Stimulated activated CD8-positive, alpha-beta memory T cell treated with anti-CD3 and anti-CD28 coated beads, Interleukin-4, amount 100 ng/mL, for 1 hour (primary cell): ENCODE measurements at places on chromosomes 3 and 15.

GRCh38 chr3:6608843-6609242 is 252.1 kb upstream of the GRM7 start:
- no peak for DNase-seq

DNA sequence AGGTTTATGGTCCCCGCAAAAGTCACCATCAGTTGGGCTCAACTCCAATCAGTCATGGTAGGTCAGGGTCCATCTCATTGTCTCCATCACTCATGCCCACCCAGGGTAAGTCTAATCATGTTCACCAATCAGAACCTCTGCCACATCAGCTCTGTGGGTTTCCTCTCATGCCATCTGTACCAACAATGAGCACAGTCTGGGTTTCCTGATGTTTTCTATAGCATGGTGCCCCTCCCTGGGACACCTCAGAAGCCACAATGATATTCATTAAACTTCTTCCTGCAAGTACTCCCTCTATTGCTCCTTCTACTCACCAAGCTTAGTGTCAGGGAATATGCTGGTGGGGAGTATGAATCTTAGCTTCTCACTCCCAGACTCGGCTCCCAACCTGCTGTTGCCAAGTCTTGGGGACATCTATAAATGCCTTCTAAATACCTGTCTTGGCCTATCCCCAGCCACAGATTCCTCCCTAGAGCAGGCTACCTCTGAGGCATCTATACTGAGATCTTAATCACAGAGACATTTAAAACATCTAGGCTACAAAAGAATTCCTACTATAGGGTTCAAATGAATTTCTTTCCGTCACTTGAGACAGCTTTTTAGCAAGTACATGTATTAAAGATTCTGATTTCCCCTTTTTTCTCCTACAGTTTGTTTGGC is 5.0 kb upstream of the CCR2 start:
- DNase-seq = no peak

DNA sequence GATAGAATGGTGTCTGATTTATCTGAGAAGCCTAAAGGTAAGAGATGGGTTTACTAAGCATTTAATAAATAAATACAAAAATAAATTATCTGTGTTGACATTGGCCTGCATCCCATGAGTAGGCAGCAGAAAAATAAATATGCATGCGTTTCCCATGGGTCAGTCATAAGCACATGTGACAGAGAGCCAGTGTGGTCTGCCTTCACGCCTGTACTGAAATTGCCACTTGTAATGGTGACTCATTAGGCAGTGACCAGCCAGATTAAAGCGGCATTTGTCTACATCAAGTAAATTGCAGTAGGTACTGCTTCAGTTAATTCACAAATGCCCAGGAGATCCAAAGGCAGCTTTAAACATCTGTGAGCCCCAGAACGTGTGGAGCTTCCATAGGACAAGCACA is 399.6 kb downstream of the NAALADL2 start:
- no peak for DNase-seq

GRCh38 chr15:40469776-40470390 is 901 bp upstream of the CHST14 start:
- no peak for DNase-seq

- no peak for DNase-seq
Measured at GRCh38 chr15:57235873-57236272, 140.4 kb upstream of the CGNL1 start.

- DNase-seq = no peak
Measured at GRCh38 chr15:81038975-81039607, 38.4 kb downstream of the TLNRD1 start.

DNA sequence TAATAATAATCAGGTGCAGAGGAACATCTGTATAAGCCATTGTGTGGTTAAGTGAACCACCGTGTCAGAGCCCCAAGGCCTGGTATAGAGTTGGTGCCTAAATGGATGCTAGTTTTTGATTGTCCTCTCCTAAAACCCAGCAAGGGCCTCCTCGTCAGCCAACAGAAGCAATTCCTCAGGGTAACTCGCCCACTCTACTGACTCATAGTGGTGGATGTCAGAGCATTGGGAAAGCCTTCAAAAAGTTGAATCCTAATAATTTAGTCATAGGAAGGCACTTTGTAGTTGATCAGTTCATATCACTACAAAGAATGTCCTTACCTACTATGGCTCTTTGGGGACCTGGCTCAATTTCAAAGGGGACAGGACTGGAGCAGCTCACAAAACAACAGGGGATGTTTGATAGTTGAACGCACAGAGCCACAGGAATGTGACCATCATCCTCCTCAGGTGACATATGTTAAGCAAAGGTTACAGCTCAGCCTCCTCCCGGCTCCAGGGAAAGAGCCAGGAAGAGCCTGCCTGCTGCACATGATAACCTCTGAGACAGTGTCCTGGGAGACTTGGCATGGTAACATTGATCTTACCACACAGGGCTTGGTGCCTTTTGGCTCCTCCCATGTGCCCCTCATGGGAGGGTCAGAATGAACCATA is 338.7 kb downstream of the CLSTN2 start:
- no peak for DNase-seq

GRCh38 chr3:133962849-133963248 is 66.9 kb downstream of the SLCO2A1 start:
- no peak for DNase-seq

DNA sequence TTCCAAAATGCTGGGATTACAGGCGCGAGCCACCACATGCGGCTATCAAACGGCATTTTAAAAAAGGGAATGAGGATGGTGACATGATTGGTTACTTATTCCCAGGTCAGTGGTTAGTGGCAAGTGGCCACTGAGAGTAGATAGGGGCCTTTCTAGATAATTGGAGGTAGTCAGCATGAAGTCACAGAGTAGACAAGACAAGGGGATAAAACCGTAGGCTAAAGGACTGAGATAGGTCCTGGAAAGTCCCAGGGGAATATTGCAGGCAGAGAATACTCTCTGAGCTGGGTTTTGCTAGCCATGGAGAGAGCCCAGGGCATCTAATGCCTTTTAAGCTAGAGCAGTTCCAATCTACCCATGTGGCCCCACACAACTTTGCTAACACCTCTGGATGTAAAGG is 52.2 kb downstream of the KCNAB1 start:
- DNase-seq = no peak

GRCh38 chr3:169591159-169591951 is 72.2 kb downstream of the MECOM start:
- DNase-seq = no peak

GRCh38 chr3:51710631-51711351 is 3.9 kb downstream of the GRM2 start:
- no peak for DNase-seq

DNA sequence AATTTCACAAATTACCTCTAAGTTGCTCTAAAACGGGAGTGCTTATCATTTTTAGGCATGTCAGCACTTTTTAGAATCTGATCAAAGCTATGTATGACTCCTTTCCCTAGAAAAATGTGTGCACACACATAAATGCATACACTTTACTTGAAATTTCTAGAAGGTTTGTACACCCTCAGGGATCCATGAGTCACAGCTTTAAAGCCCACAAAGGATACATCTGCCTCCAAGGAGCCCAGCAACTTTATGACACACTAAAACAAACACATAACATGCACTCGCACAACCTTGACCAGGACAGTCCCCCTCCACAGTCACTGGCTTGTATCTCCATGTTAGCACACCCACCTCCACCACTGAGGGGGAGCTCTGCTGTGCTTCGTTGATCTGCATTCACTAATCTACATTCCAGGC is 722.0 kb upstream of the CFAP20DC start:
- no peak for DNase-seq

DNA sequence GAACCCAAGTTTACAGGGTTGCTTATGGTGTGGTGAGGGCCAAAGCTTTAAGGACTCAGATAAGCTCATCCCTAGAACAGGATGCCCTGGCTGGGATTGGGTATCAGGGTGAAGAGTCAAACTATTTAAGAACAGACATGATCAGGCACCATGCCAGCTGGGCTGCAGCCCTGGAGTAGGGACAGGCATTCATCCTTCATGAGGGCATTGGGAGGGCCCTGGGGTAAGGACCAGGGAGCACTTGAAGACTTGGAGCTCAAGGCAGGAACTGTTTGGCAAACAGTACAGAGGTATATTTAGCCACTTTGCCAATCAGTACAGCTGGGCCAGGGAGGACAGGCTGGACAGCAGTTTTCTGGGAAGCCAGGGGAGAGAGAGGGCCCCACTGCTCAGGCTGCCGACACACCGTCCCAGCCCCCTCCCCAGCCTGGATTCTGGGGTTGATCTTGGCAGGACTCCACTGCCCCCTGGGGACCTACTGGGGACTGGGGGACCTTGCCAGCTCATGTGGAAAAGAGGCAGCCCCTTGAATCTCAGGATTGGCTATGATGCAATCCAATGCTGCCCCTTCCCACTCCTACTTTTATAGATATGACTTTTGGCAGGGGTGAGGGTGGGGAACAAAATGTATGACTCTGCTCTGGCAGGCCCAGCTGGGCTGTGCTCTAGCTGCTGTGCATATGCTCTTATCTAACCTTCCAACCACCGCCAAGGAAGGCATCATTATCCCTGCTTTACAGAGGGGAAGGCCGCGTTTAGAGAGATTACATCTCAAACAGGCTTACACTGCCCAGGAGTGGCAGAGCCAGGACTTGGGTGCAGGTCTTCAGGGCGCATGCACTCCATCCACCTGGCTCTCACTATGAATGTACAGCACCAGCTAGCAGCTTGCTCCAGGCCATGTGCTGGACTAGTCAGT is 2.3 kb downstream of the PLA2G4E start:
- DNase-seq = no peak

- DNase-seq = no peak
Measured at GRCh38 chr15:55532944-55533343, 24.9 kb upstream of the DNAAF4 start.

DNA sequence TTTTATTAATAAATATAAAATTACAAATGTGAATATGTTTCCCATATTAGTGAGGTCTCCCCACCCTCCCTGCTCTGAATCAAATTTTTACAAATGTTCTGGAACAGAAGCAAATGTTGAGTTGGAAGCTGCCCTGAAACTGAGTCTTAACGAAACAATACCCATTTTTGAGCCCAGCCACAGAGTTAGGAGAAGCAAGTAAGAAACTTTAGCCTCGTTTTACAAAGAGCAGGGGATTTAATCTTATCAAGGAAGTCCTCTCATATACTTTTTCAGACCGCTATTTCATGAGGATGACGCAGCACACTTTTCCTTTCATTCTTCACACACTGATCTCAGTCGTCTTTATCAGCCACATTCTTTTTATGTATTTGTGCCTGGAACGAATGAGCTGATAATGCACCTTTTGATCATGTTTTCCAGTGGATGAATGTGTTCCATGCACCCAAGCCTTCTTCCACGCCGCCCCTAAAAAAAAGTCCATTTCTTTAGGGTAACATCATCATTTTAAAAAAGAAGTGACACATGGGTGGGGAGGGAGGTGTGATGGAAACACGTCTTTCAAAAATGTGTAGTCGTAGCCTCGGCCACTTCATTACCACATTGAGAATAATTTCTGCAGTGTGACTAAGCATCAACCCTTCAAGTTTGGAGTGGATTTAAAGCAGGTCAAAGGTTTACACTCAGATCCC is 48.1 kb downstream of the SETMAR start:
- DNase-seq = no peak

- DNase-seq = no peak
Measured at GRCh38 chr3:46537316-46537715, 28.8 kb downstream of the LRRC2 start.

DNA sequence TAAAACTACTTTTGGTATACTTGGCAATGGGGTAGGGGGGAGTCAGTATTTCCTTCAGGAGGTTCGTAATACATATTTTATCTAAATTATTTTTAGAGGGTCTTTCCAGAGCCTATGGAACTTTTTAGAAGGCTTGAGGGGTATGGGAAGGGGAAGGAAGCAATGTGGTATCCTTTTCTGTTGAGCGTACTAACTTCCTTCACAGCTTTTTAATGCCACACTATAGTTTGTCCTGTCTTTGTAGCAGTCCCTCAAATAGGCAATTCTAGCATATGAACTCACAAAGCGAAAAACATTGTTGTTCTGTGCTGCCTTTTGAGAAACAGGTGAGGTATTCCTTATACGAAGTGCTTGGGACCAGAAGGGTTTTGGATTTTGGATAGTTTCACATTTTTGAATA is 22.3 kb upstream of the P2RY13 start:
- no peak for DNase-seq

DNA sequence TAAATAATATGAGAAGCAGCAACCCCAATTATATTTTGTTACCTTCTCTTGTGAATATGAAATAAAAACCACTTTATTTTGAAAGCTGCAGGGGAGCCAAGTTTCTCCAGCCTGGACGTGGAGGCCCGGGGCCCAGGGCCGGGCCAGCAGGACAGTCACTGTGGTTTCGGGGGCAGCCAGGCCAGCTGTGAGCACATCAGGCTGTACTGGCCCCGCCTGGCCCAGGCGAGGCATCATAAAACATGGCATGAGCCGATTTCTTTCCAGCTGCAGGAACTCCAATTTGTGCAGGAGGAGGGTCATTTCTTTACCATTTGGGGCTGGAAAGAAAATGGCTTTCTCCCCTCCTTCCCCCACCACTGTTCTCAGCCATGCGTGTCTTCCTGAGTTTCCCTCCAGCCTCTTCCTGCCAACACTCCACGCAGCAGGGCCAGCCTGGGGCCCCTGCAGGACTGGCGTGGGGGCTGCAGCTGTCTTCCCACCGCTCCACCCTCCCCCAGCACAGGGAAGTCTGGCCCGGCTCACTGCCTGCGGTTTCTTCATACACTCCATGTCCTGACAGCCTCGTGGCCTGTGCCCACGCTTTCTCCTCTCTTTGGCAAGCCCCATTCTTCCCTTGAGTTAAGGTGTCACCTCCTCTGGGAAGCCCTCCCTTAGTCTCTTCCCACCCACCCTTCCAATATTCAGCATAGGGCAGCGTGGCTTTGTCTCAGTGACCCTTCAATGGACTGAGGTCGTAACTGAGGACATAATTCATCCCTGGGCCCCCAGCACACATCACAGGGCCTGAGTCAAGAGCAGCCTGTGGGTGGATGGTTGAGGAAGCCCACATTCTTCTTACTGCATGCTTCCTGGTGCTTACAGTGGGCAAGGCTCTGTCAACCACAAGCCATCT is 135.8 kb downstream of the CHSY1 start:
- DNase-seq = no peak

- no peak for DNase-seq
Measured at GRCh38 chr3:170476291-170476690, 57.6 kb downstream of the CLDN11 start.

DNA sequence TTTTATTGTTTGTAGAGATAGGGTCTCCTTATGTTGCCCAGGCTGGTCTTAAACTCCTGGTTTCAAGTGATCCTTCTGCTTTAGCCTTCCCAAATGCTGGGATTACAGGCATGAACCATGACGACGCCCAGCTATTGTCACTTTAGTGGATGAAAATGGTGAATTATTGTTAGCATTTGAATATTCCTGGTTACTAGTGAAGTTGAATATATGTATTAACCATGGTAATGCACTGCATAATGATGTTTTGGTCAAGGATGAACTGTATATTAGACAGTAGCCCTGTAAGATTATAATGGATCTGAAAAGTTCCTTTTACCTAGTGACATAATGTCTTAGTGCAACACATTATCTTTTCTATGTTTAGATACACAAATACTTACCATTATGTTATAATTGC is 50.4 kb upstream of the KCNAB1 start:
- DNase-seq = no peak
